ENCODE measurements at places on chromosomes 3 and 15. TPM values are rescaled to one million over a fixed set of nuclear protein-coding genes. Genes with fewer than 3 reads are reported as not detected.

The EFCAB12 gene
- total RNA-seq = not detected

The HYAL1 gene
- total RNA-seq = 1.1 TPM

The IL5RA gene
- total RNA-seq = not detected

The INO80 gene
- total RNA-seq = 33.4 TPM

The RFTN1 gene
- 96.8 TPM for total RNA-seq

The BRK1 gene
- 149 TPM for total RNA-seq

The MANF gene
- 79.7 TPM for total RNA-seq

The C3orf22 gene
- total RNA-seq = not detected

The PCOLCE2 gene
- 2.9 TPM for total RNA-seq
